RPMI7951 (cell line): ENCODE measurements at places on chromosomes 2 and 18.

DNA sequence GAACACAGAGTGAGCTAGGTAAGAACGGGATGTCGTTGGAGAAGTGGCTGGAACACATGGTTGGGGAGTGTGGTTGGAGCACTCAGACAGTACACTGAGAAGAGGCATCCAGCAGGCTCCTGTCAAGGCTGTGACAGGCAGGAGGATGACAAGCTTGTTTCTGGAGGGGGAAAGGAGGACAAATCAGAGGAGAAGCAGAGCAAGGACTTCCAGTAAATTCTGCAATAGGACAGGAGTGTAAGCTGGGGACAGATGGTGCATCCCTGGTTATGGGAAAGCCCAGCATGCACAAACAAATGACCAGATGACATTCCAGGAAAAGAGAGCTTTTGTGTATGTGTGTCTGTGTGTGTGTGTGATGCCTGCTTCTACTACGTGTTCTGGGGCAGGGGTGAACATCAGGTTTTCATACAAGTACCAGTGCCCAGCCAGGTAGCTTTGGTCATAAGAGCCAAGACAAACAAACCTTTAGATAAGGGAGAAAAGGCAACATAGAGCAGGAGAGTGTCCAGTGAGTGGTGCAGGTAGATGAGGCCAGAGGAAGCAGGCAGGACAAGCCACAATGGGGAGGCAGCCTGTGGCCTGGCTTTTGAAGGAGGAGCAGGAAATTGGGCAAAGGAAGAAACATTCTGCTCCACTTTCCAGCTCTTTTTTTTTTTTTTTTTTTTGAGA lies 32.1 kb upstream of the MAPK4 start:
- DNase-seq = no peak

GRCh38 chr2:238187618-238188548 lies 15.6 kb downstream of the ILKAP start:
- no peak for DNase-seq

GRCh38 chr18:13500869-13501542 lies 225.4 kb downstream of the FAM210A start:
- DNase-seq = peak; percentile 7

DNA sequence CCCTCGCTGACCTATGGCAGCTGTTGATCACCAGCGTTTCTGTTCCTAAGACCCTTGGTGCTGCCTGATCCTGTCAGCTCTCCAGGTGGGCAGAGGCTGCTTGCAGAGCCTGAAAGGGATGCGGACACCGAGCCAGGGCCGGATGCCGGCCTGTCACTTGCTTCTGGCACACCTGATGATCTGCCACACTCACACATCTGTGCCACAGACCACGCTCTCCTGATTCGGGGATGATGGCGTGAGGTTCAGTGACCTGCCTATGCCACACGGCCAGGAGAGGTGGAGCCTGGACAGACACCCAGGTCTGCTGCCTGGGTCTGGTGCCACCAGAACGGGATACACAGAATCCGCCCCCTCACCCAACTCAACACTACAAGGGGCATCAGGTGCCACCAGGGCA lies 129.4 kb upstream of the GLI2 start:
- no peak for DNase-seq

DNA sequence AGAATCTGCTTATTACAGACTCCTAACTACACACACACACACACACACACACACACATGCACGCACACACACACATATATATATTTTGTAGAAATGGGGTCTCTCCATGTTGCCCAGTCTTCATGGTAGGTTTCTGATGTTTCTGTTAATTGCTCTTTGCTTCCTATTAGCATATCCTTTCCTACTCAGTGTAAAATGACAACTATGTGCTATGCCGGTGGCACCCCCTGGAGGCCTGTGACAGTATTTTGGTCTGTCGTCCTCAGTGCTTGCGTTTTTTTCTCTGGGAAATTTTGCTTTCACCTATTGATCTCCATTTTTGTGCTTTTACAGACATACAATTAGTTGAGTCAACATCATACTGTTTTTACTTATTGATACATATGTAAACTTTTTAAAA lies 322.1 kb downstream of the LRRTM1 start:
- no peak for DNase-seq

DNA sequence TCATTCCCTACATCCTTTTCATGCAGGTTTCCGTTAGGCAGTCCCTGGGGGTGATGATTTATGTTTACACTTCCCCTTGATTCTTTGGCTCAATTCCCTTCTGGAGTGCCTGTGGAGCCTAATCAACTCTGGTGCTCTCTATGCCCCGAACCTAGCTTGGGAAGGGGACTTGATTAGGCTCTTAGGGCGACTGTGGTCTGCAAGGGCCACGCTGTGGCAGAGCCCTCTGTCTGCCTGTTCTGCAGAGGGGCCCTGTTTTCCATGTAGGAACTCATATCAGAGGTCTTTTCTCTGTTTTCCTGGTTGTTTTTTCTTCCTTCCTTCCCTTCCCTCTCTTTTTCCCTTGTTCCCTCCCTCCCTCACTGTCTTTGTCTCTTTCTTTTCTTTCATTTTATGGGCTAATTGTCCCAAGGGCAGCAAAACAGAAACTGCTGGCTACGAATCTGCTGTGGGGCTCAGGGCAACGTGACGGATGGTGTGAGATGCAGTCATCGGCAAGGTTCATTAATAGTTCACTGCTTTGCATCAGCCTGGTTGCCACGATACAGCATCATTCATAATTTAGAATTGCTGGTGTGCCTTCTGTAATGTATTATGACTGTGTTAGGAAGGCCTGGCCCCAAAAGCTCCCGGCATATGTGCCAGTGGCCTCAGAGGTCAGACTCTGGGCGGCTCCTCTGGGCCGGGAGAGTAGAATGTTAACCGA lies 134.5 kb downstream of the NAPG start:
- peak; percentile 33 for DNase-seq

- DNase-seq = peak; percentile 52
Measured at GRCh38 chr2:7573166-7573825, 656.1 kb downstream of the RNF144A start.

DNA sequence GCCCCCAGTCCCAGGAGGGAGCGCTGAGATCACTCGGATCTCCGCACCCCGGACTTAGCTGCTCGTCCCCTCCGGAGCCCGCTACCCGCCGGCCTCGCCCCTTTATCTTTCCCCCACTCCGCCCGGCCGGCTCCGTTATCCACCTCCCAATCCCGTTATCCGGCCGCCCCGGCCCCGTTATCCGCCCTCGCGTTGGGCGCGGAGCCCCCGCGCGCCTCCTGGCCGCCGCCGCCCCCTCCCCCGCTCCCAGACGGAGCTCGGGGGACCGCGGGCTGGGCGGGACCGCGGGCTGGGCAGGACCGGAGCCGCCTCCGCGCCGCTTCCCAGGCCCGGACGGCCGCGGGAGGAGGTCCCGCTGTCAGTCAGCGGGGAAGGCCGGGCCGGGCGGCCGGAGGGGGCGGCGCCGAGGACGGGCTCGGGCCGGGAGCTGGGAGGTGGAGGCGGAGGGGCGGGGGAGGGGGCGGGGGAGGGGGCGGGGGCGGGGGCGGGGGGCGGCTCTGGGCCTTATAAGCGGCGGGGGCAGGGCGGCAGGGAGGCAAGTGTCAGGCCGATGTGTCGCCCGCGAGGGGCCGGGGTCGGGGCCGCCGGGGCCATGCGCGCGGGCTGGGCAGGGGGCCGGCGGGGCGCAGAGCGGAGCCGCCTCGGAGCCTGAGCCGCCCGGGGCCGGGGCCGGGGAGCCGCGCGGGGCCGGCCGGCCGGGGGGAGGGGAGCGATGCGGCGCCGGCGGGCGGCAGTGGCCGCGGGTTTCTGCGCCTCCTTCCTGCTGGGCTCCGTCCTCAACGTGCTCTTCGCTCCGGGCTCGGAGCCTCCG lies at the start of gene PKDCC:
Gene PKDCC, plus strand, starts transcription at position 534 of the 811 bp plus-strand sequence. Its CDS starts 179 bp downstream, at position 713.
- DNase-seq = peak; percentile 72

DNA sequence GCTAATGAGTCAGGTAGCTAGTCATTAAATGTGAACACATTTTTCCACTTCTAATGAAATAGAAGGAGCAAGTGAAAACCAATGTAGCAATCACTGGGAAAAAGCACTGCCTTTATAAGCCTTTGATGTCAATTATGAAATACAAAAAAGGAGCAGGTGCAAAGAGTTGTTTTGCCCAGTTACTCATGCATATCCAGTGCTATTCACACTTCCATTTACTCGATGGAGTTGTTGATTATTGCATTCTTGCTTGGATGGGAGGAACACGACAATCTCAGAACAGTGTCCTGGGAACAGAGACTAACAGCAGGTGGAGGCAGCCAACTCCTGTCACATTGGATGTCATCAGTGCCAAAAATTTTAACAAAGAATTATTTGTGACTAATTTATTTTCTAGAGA lies 372.5 kb downstream of the CBLN2 start:
- DNase-seq = no peak

DNA sequence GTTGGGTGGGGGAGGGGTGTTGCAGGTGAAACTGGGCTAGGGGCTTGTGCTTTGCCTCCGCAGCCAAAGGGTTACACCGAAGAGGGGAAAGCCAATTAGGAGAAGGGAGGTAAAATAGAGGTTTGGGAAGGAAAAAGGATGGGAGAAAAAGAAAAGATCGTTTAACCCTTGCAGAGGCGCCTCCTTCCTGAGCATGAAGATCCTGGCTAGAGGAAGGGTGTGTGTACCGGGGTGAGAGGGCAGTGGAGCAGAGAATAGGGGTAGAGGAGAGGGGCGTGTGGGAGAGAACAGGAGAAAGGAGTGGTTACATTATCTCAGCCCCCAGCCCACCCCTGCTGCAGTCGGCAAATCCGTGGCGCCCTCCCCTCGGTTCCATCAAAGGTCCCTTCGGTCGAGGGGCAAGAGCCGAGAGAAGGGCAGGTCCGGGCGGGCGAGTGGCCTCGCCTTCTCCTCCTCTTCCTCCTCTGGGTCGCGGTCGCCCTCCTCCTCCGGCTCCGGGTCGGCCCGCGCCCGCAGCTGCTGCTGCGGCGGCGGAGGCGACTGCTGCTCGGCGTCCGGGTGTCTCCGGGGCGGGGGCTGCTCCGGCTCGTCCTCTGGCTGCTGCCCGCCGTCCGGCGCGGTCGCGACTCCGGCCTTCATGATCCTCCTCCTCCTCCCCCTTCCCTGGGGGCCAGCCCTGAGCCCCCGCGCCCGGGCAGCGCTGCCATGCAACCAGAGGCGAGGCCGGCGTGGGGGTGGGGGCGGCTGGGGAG lies 1.1 kb downstream of the MARCHF4 start:
- DNase-seq = no peak

DNA sequence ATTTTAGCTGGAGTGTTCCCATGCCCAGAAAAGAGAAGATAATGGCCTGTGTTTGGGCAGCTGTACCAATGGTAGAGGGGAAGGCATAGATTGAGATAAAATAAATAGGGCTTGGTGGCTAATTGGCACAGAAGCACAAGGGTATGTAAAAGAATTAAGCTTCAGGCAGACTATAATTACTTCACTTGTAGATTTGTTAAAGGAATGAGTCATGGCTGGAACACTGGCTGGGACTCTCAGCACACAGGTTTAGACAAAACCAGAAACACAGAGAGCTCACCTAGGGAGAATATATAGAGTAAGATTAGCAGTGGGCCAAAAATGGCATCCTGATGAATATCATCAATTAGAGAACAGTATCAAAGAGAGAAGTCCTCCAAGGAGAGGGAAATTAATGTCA lies 198.3 kb upstream of the FIGN start:
- no peak for DNase-seq

- no peak for DNase-seq
Measured at GRCh38 chr2:127575185-127575765, 39.8 kb downstream of the MYO7B start.

- no peak for DNase-seq
Measured at GRCh38 chr2:62382757-62383156, 123.2 kb downstream of the TMEM17 start.

GRCh38 chr18:52667463-52668065 lies 327.6 kb downstream of the DCC start:
- DNase-seq = no peak

DNA sequence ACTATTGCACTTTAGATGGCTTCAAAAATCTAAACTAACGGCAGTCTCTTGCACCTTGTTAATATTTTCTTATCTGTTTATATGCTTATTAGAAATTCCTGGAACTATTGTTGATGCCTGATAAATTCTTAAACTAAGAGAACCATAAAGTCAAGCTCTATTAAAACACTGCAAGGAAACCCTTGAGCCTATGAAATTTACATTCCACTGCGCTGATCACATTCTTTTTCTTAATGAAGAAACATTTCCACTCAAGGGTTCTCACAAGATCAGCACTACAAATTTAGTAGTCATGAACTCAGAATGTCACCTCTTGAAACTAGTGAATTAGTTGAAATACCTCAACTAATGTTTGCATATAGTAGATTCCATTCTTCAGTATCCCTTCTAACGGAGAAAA lies 331.8 kb upstream of the SLC8A1 start:
- no peak for DNase-seq
